ENCODE measurements at places on chromosomes 16 and 17.

- no peak for DNase-seq
These were observed 34.9 kb downstream of the WSCD1 start for GRCh38 chr17:6104956-6105648.

DNA sequence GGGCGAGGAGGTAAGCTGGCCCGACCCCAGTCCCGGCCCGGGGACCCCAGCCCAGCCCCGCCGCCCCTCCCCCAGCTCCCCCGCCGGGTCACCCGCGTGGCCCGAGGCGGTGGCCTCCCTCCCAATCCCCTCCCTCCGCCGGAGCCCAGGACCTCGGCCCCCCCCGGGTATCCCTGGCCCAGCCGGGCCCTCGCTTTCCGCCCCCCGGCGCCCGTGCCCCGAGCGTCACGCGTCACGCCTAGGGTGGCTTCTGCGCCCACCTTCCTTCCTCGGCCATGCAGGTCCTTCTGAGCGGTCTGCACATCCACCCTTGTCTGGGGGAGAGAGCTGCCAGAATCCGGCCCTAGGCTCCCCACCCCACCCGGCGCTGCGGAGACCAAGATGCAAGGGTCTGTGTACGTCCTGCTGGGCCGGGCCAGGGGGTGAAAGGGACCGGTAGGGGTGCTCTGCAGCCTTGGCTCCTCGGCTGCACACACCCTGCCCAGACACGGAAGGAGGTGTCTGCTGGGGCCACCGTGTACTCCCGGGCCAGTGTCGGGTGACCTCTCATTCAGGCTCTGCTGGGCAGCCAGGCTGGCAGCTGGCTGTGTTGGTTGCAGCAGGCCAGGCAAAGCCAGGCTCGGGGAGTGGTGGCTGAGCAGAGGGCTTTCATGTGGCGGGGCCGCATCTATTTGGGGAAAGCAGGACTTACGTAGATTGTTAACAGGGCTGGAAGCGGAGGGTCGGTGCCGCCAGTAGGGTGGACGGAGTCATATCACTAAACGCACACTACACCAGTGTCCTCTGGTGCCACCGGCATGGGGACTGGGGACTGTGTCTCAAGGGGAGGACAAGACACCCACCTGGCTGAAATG, 754 bp downstream of the RAB11FIP4 start:
- peak; percentile 45 for DNase-seq

GRCh38 chr17:32626379-32626791, 139.6 kb downstream of the CDK5R1 start:
- DNase-seq, result no peak

DNA sequence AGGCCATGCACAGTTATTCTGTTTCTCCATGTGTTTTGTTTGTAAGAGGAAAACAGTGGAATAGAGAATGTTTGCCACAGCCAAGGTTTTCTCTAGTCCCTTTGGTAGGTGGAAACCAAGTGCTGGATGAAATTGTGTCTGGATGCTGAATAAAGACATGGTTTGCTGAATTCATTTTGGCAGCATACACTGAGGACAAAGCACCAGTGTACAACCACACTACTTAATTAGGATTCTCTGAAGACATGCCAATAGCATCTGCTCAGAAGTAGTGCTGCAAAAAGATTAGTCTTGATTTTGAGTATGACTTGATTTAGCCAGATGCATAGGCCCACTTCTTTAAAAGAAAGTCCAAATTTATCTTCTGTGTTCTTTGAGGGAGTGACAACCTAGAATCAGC, 230.5 kb upstream of the CACNG5 start:
- DNase-seq, result no peak

- no peak for DNase-seq
These were observed 9.1 kb downstream of the KCNH4 start for GRCh38 chr17:42171831-42172230.

- no peak for DNase-seq
These were observed 303.8 kb downstream of the SEC14L1 start for GRCh38 chr17:77444628-77444983.

DNA sequence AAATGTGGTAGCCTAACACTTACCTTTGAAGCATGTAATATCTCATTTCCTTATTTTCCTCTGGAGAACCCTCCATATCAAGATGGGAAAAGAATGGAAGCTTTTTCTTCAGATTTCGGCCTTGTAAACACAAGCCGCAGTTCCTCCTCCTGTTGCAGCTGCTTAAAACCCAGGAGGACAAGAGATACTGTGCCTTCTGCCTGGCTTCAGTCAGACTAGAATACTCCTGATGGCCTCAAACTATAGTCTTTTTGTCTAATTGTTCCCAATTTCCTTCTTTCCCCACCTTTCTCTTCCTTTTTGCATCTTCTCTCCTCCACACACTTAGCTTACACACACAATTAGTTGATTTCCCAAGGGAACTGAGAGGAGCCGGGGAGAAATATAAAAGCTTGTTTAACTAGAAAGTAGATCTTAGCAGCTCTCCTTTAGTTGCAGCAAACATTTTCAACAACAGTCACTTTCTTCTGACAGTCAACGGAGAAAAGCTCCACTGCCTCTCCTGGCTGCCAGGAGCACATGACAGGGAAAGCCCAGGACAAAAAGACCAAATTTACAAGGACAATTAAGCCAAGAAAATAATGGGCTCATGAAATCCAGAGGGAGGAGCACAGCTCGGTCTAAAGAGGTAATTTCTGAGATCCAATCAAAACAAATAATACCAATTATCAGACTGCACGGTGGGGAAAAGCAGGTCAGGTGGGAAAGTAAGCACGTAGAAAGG, 76.4 kb upstream of the C17orf78 start:
- no peak for DNase-seq

- DNase-seq, result no peak
These were observed 264.2 kb upstream of the ZFHX3 start for GRCh38 chr16:73311857-73312723.

GRCh38 chr17:42117397-42118125, 3.6 kb downstream of the KAT2A start:
- no peak for DNase-seq

DNA sequence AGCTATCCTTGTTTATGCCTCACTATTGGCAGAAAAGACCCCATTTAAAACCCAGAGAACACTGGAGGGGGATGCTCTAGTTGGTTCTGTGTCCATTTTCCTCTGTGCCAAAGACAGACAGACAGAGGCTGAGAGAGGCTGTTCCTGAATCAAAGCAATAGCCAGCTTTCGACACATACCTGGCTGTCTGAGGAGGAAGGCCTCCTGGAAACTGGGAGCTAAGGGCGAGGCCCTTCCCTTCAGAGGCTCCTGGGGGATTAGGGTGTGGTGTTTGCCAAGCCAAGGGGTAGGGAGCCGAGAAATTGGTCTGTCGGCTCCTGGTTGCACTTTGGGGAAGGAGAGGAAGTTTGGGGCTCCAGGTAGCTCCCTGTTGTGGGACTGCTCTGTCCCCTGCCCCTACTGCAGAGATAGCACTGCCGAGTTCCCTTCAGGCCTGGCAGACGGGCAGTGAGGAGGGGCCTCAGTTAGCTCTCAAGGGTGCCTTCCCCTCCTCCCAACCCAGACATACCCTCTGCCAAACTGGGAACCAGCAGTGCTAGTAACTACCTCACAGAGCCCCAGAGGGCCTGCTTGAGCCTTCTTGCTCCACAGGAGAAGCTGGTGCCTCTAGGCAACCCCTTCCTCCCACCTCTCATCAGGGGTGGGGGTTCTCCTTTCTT, 56.1 kb downstream of the IGF2BP1 start:
- DNase-seq, result no peak

DNA sequence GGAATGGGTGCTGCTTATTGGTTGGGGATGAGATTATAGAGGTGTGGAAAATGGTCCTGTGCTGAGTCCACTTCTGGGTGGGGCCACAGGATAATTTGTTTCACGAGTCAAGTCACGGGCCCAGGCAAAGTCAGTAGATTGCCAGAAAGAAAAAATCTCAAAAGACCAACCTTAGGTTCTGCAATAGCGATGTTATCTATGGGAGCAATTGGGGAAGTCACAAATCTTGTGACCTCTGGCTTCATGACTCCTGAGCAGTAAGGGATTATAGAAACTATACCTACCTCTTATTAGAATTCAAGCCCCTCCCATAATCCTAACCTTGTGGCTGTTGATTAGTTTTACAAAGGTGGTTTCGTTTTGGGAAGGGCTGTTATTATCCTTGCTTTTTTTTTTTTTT, 31.4 kb downstream of the WWP2 start:
- DNase-seq, result no peak
